ENCODE measurements at places on chromosomes 2 and 18.

DNA sequence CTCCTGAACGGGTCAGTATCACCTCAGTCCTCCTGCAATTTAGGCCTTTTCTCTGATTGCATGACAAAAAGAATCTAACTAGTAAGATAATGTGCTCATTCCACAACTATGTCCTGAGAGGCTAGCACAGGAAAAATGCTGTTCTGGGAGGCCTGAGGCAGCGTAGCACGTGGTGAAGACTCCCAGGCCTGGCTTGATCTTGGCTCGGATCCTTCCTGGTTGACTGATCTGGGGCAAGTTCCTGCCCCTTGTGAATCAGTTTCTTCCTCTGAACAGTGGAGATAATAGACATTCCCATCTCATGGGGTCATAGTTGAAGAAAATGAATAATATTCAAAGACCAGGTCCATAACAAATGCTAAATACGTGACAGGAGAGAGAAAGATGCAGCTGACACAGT, 12.3 kb downstream of the FBLN7 start:
- no peak for DNase-seq

DNA sequence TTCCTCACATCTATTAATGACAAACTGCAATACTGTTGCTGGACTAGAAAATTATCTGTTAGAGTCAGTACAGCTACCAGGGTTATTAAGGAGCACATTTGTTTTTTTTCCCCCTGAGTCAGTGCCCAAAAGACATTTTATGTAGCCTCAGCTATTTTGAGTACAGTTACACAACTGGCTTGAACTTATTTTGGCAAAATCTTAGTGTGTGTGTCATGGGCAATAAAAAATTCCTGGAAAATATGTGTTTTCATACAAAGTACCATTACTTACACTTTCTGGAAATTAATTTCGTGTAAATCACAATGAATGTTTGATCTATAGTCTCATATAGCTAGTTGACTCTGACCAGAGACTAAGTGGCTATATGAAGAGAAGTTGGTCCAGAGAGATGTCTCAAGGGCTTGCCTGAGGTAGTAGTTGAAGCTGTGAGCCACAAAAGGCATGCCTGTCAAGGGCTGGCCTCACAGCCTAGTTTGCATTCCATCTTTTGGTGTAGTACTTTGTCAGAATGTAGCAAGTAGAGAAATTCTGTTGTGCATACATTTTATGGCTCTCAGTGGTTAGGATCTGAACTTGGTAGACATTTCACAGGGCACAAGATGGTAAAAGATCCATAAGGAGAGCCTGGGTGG, 283.4 kb downstream of the MTX2 start:
- no peak for DNase-seq

- no peak for DNase-seq
These were observed 131.3 kb upstream of the EPAS1 start for GRCh38 chr2:46165916-46166315.

DNA sequence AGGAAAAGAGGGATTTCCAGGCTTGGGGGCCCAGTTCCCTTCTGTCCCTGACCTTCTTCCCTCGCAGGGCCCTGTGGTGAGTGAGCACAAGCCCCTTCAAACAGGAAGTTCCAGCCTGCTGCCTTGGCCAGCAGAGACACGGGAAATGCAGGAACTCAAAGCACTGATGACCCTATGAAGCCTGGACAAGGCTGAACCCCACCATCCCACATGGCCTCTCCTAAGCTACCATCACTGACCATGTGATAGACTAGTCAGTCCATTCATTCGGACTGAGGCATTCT, 196.4 kb downstream of the TNS1 start:
- no peak for DNase-seq

DNA sequence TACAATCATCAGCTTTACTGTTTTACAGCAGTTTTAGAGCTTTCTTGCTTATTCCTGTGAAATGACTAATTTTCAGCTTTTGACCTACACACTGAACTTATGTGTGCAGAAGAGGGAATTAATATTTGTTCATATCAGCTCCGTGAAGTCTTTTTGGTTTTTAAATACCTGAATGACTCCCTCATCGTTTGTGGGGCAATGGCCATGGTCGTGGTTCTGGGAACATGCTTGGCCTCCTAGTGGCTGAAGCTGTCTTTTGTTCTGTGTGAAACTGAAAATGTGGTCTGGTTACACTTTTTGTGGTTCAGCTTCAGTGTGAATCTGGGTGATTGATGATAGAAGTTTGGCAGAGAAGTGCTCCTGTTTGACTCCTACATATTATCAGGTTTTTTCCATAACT, 408.1 kb downstream of the THSD7B start:
- no peak for DNase-seq

DNA sequence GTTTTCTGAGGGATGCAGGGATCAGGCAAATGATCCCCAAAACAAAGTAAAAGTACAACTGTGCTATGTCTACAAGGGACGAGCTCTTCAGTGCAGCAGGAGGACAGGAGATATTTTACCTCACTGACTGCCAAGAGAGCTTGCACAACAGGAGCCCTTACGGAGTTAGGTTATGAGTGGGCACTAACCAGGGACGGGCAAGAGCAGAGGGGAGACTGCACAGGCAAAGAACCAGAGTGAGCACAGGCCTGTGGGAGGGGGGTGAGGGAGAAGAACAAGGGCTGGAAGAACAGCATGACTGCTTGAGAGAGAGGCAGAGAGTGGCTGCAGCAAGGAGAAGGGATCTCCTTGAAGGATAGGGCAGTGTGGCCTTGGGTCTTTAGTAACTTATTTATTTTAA, 101.1 kb upstream of the PID1 start:
- no peak for DNase-seq

- DNase-seq = no peak
These were observed 64.2 kb downstream of the CCDC150 start for GRCh38 chr2:196703695-196704094.

DNA sequence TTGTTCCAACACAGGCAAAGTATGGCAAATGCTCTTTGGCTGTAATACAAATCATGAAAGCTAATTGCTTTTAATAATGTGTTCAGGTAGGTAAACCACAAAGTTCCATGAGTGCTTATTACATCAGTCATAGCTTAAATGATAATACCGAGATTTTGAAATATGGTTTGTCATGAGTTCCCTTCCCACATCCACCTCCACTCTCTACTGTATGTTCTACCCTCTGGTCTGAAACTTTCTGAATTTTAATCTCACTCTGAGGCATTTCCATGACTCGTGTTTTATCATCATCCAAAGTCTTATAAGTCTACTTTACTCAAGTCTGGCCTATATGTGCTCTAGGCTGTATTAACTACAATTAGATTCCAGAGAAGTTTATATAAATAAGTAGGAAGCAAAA, 354.8 kb downstream of the AKAIN1 start:
- no peak for DNase-seq

DNA sequence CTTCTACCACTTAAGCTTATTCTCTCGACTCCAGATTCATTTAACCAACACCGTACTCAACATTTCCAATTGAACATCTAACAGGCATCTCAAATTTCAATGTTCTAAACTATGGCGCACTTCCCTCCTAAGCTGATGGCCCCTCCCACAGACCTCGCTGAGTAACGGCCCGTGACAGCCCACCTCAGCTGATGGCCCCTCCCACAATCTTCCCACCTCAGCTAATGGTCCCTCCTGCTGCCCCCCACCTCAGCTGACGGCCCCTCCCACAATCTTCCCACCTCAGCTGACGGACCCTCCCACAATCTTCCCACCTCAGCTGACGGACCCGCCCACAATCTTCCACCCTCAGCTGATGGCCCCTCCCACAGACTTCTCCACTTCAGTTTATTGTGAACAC, 57.1 kb upstream of the TSPYL6 start:
- no peak for DNase-seq

- no peak for DNase-seq
These were observed 127.6 kb downstream of the ALPK2 start for GRCh38 chr18:58501066-58501896.

GRCh38 chr18:31512203-31512764, 14.3 kb downstream of the DSG2 start:
- peak; percentile 90 for DNase-seq

DNA sequence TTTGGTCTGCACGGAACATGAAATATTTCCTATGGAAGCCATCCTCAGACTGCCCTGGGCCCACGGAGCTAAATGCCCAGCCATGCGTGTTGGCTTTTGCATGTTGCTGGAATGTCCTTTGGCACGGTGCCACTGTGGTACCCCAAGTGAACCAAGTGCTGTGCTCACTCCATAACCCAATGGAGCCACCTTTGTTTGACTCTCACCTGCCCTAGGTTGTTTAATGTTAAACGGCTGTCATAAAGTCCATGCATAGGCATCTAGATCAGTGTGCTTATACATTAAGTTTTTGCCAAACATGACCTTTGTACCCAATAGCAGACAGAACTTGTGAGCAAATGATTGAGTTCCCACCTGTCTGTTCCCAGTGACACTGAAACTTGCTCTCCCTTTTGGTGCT, 59.9 kb upstream of the TMEM87B start:
- peak; percentile 54 for DNase-seq

- no peak for DNase-seq
These were observed 235.3 kb downstream of the ANKRD36 start for GRCh38 chr2:97348265-97348664.

- peak; percentile 28 for DNase-seq
These were observed 300.0 kb upstream of the SMIM21 start for GRCh38 chr18:75727456-75727855.

GRCh38 chr2:9473985-9474360, 378 bp upstream of the IAH1 start:
- peak; percentile 71 for DNase-seq

GRCh38 chr2:203649176-203649814, 57.1 kb upstream of the CD28 start:
- no peak for DNase-seq

GRCh38 chr2:69559442-69560146, 83.9 kb downstream of the AAK1 start:
- DNase-seq = no peak

DNA sequence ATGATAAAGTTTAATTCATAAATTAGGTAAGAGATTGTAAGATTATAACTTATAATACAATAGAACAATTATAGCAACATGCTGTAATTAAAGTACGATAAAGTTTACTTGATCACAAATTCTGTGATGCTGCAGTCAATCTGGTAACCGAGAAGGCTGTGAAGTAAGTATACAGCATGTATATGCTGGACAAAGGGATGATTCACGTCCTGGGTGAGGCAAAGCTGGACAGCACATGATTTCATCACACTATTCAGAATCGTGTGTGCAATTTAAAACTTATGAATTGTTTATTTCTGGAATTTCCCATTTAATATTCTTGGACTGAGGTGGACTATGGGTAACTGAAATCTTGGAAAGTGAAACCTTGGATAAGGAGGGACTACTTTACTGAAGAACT, 522.2 kb upstream of the CNTNAP5 start:
- no peak for DNase-seq

- DNase-seq = no peak
These were observed 316.3 kb upstream of the KCNJ3 start for GRCh38 chr2:154381931-154382794.

DNA sequence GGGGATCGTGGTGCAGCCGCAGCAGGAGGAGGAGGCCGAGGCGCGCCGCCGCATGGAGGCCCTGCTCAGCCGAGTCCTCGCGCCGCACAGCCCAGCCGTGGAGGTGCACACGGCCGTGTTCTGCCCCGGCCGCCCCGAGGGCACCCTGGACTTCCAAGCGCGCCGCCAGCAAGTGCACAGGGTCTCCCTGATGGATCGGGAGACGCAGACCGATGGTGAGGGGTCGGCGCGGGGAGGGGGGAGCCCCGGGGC, 5.1 kb upstream of the SPATA3 start:
- DNase-seq = no peak

- DNase-seq = peak; percentile 24
These were observed 59.9 kb upstream of the REG3A start for GRCh38 chr2:79219383-79219988.

DNA sequence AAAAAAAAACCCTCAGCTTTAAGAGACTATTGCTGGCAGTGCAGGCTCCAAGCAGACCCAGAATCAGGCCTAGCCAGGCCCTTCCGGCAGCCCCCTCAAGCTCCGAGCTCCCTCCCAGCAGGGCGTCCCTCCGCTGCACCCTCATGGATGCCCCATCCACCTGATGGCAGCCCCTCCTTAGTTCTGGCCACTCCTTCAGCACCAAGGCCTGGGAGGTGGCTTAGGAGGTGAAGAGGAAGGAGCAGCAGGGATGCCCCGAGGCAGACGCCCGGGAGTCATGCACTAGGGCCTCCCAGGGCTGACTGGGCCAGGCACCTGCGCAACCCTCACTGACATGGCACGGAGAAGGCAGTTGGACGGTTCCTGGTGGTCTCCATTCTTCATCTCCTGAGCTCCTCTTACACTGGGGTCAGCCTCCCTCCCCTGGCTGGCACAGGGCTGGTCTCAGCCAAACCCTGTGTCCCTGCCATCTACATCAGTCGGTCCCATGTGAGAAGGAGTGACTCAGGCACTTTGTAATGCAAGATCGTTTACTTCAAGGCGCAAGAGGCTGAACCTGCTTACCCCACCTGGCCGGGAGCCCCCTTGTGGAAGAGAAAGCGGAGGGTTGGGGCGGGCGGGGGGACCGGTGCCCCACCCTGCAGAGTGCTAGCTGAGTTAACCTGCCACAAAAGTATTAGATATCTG, 53.5 kb upstream of the ID2 start:
- DNase-seq = peak; percentile 62

GRCh38 chr2:168355779-168356476, 100.1 kb upstream of the CERS6 start:
- no peak for DNase-seq

All from left colon (tissue), 2 donors.